ENCODE measurements at places on chromosomes 6 and 20.

DNA sequence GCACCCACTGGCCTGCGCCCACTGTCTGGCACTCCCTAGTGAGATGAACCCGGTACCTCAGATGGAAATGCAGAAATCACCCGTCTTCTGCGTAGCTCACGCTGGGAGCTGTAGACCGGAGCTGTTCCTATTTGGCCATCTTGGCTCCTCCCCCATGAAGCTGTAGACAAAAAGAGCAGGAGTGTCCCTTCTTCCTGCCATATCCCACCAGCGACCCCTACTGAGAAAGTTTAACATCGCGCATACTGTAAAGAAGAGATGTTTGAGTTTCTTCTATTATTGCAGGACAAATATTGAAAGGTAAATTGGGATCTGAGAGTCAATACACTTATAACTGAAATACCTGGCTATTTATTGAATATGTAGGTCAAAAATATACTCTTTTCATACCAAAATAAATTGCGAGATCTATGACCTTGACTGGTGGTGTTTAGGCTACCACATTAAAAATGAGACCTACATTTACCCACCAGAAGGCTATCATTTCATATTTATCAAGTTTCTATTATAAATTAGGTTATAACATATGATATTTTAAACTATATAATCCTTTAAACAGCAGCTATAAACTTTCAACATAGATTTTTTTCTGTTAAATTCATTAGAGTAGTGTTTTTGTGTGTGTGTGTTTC is 586.3 kb downstream of the HTR1B start:
- DNase-seq, result peak; percentile 35

DNA sequence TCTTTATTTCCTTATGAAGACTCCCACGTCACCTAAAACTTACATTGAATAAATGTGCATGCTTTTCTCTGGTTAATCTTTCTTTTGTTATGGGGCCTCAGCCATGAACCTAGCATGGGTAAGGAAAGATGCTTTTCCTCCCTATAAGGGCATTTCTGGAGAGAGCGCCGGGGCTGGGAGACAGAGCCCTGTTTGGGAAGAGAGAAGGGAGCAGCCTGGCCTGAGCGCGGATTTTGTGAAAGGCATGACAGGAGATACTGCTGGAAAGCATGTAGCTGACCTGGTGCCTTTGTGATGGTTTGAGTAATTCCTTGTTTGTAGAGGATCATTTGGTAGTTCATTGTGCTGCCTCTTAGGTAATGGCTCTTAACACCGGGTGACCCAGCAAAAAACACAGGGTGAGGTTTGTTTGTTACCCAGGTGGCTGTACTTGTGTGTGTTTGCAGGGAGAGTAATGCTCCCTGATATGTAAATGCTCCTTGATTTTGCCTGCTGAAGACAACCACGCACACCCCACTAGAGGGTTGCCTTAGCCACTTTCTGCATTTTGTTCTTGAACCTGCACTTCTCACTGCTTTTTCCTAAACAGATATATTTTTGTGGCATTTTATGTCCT is 59.2 kb downstream of the ANKRD6 start:
- no peak for DNase-seq

- DNase-seq, result peak; percentile 78
These were observed 224.5 kb upstream of the AGPAT4 start for GRCh38 chr6:161498359-161498758.

DNA sequence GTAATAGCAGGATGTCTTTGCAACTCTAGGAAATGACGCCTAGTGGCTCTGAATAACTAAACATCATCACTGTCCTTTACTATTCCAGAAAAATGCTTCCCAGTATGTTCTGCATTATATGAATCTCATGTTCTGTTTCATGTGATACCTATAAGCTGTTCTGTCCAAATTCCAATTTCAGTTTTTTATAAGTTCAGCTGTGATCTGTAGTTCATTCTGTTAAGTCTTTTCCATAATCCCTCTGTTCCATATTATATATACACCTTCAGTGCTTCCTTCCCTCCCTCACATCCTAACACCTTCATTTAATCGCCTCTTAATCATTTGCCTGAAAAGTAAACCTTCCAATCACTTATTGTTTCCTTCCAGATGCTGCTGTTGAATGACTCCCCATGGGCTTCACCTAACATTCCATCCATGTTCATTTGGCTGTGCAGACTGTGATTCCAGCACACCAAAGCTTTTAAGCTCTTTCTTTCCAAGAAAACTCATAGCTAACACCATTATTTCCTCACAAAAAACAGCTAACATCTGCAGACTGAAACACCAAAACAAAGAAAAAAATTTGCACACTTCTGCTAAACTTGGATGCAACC is 18.6 kb downstream of the HMGCLL1 start:
- DNase-seq, result no peak

DNA sequence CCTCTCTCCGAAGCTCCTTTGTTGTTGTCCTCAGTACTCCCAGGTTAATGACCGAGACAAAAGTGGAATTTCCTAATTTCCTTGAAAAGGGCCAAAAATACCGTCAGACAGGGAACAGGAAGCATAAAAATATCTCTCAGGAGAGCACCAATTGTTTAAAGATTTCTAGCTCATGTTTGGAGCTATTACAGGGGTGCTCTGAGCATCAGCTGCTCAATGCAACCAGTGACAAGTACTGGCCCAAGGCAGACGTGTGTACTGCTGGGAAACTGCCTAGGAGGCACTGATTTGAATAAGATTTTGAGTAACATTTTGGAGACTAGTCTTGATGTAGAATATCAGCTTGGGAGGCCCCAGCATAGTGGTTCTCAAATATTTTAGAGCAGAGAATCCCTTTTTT is 17.3 kb downstream of the LAMA4 start:
- peak; percentile 52 for DNase-seq

GRCh38 chr6:161017766-161018564 is 26.4 kb downstream of the MAP3K4 start:
- DNase-seq, result no peak

DNA sequence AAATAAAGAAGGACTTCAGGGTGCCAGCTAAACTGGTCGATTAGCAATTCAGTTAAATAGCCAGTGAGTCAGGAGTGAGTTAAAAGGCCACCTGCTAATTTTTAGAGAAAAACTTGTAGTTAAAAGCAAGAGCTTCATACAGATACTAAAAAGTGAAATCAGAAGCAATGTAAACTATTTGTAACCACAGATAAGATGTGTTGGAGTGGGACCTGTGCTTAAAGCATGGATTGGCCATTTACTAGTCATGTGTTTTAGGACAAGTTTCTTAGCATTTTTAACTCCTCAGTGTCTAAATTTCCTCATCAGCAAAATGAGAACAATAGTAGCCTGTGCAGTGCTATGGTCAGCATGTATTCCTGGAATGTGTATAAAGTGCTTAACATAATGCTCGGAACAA is 23.8 kb upstream of the HDDC2 start:
- DNase-seq, result no peak

- peak; percentile 91 for DNase-seq
These were observed 23.5 kb downstream of the DHX35 start for GRCh38 chr20:38985603-38986170.

GRCh38 chr20:18589941-18590674 is 2.3 kb downstream of the DTD1 start:
- DNase-seq, result no peak

DNA sequence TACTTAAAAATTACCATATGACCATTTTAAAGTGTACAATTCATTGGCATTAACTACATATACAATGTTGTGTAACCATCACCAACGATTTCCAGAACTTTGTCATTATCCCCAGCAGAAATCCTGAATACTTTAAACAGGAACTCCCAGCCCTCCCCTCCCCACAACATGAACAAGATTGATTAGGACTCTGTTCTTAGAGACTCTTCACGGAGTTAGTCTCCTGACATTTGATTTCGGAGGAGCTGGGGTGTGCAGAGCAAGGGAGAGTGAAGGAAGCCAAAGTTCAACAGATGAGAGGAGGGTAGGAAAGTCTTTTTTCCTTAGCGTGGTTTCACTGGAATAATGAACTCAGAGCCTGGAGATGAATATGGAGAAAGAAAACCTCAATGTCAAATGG is 17.2 kb upstream of the QKI start:
- no peak for DNase-seq

DNA sequence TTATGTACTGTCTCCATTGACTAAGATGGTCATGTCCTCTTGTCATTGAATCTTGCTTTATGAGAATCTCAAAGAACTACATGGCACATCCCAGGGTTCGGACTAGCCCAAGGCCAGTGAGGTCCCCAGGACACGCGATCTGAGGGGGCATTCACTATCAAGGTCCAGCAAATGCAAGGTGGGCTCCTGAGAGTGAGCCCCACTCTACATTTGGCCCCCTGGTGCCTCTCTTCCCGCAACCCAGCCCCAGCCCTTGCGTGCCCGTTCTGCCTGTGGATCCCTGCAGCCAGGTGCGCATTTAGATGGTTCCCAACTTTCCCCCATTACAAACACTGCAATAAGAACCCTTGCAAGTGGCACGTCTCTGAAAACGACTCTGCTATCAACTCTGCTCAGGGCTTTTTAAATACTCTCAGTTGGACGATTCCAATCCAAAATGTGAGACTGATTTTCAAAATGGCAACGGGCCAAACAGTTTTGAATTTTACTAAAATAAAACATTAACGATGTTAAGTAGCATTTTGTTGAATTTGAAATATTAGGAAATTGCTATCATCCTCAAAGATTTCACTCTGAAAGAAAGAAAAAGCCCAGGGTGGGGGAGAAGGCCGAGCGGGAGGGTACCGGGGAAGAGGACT is 59.6 kb downstream of the NFATC2 start:
- DNase-seq, result no peak

- DNase-seq, result peak; percentile 86
These were observed 31.9 kb downstream of the ARID1B start for GRCh38 chr6:156809034-156809433.

DNA sequence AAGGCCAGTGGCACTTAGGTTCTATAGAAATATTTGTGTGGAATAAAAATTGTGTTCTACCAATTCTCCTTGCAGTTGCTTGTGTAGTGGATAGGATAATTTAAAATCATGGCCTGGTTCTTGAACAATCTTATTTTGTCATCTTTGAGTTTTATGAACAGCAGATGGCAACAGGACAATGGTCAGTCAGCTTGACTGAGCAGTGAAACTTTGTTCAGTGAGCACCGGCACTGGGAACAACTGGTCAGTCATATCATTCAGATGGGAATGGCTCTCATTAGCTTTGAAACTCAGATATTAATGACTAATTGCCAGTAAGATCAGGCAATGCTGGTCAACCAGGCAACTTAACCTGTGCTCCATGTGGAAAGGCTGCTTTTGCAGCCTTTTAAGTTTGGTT is 129.2 kb downstream of the BCKDHB start:
- DNase-seq, result no peak

DNA sequence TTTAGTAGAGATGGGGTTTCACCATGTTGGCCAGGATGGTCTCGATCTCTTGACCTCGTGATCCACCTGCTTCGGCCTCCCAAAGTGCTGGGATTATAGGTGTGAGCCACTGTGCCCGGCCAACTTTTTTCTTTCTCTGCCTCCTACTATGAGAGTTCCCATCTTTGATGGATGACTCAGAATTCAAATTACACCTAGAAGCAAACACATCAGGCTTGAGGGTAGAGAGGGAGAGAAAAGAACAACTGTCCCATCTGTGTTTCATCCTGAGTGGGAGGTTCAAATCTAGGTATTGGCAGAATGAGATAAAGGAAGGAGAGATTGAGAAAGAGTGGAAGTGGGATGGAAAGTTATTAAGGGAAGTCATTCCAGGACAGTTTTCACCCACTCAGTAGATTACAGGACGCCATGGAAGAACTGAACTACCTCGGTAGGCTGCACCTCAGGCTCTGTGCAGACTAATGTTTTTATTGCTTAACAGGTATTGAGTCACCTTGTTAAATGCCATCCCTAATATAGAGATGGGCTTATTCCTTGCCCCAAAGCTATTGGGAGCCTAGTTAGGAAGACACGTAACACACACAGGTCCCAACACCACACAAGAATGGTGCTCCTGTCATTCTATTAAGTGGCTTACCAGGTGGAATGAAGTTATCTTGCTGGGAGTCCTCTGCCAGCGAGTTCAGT is 275.7 kb downstream of the SOX4 start:
- no peak for DNase-seq

DNA sequence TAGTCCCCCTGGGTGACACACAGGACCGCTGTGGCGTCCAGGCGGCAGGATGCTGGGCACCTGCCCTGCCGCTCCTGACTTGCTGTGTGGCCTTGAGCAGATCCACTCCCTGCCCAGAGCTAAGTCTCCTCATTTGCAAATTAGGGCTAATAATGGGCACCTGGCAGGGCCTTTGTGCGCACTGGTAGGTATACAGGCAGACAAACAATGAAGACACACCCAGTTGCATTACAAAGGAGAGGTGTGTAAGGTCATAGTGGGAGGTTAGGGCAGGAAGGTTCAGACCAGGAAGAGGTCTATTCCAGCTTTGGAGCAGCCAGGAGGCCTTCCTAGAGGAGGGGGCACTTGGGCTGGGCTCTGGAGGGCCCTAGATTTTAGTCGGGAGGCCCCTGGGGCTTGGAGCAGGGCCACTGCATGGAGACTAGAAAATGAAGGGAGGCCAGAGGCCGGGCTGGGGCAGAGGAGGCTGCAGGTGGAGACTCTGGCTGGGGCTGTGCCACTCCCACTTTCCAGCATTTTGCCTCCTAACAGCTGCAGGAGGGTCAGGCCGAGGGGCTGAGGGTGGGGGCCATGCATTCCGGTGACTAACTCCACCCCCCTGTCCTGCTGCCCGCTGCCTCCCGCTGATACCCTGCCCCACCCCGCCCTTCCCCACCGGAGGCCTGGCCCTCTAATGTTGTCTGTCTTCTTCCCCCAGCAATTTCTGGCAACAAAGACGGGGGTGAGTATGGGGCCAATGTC is 28.5 kb downstream of the MYH7B start:
- no peak for DNase-seq

- DNase-seq, result no peak
These were observed 122.6 kb upstream of the NOX3 start for GRCh38 chr6:155578251-155578650.

DNA sequence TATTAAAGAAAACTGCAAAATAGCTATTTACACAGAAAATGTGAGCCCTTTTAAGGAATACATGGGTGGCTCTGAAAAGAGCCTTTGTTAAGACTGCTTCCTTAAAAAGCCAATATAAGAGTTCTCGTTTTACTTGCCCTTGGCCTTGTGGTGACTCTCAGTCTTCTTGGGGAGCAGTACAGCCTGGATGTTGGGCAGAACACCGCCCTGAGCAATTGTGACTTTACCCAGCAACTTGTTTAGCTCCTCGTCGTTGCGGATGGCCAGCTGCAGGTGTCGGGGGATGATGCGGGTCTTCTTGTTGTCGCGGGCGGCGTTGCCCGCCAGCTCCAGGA is 111.5 kb downstream of the HFE start:
- no peak for DNase-seq

- DNase-seq, result no peak
These were observed 7.6 kb upstream of the CCN2 start for GRCh38 chr6:131958542-131959470.

GRCh38 chr6:15430931-15431405 is 185.1 kb downstream of the JARID2 start:
- no peak for DNase-seq

DNA sequence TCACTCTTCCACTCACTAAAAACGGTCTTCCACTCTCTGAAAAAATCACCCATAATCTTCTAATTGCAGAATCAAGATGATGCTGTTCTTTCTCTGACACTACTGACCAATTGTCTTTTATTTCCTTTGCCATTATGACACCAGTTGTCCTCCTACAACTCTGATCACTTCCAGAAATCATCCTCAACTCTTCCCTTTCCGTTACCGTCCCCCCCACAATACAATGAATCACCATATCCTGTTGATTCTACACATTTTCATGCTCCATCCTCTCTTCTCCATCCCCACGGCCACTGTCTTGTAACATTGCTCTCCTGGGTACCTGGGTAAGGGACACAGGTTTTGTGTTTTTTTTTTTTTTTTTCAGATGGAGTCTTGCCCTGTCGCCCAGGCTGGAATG is 2.5 kb upstream of the PPP2R5D start:
- peak; percentile 32 for DNase-seq

- DNase-seq, result no peak
These were observed 10.4 kb upstream of the TRAF3IP2 start for GRCh38 chr6:111615916-111616612.

All from fibroblast of mammary gland (primary cell).